ENCODE measurements at places on chromosomes 7 and 10.
A peak's percentile ranks its signal among the peaks of the same experiment; 100 is the strongest.

- DNase-seq, result no peak
Observed at GRCh38 chr10:33087152-33087551, 129.1 kb upstream of the ITGB1 start.

DNA sequence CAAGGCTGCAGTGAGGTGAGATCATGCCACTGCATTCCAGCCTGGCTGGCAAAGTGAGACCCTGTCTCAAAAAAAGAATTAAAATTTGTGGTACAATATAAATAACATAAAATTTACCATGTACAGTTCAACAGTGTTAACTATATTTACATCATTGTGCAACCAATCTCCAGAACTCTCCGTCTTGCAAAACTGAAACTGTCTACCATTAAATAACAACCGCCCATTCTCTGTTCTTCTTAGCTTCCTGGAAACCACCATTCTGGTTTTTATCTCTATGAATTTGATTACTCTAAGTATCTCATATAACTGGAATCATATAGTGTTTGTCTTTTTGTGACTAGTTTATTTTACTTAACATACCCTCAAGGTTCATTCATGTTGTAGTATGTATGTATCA lies 167.6 kb downstream of the AUTS2 start:
- no peak for DNase-seq

DNA sequence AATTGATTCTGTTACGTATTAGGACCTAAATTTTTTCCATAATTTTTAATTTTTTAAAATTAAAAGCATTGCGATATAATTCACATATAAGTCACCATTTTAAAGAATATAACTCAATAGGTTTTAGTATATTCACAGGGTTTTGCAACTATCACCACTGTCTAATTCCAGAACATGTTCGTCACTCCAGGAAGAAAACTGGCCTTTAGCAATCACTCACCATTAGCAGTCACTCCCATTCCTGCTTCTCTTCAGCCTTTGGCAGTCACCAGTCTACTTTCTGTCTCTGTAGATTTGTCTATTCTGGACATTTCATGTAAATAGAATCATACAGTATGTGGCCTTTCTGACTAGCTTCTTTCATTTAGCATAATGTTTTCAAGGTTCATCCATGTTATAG lies 176.5 kb downstream of the EXOC4 start:
- no peak for DNase-seq

GRCh38 chr7:29381206-29382094 lies 182.2 kb upstream of the PRR15 start:
- no peak for DNase-seq

- DNase-seq, result no peak
Observed at GRCh38 chr7:31683445-31684225, 3.4 kb upstream of the PPP1R17 start.

DNA sequence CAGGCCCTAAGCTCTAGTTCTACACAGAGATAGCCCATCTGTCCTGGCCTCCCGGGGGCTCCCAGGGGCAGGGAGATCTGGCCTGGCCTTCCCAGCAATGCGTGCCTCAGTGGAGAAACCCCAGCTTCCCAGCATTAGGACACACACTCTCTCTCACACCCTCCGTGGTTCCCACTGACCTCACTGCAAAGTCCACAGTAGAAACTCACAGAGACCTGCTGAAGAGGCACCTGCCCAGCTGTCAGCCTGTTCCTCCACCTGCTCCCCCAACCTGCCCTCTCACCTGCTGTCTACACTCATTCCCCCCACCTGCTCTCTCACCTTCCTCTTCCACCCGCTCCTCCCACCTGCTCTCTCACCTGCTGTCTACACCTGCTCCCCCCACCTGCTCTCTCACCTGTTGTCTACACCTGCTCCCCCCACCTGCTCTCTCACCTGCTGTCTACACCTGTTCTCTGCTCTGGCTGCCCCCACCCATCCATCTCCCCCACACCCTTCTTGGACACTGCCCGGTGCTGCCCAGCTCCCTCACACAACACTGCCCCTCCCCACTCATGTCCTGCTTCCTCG lies 21.1 kb upstream of the PFKP start:
- DNase-seq, result no peak

DNA sequence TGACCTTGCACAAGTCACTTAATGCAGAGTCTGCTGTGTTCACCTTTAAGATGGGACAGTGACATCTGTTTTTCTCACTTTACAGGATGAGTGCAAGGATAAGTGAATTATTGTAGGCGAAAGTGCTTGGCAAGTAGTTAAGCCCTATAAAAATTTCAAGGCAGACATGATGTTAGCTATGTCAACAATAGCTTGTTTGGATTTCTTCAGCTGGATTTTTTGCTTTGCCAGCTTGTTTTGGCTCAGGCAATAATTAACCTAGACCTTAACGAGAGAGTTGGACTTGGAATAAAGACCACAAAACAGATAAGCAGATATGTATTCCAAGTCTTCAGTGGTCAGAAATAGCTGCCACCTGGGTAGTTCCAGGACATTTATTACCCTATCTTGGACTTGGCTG lies 255.2 kb downstream of the ARL4A start:
- DNase-seq, result no peak

- DNase-seq, result no peak
Observed at GRCh38 chr10:78215645-78216044, 182.0 kb downstream of the RPS24 start.

DNA sequence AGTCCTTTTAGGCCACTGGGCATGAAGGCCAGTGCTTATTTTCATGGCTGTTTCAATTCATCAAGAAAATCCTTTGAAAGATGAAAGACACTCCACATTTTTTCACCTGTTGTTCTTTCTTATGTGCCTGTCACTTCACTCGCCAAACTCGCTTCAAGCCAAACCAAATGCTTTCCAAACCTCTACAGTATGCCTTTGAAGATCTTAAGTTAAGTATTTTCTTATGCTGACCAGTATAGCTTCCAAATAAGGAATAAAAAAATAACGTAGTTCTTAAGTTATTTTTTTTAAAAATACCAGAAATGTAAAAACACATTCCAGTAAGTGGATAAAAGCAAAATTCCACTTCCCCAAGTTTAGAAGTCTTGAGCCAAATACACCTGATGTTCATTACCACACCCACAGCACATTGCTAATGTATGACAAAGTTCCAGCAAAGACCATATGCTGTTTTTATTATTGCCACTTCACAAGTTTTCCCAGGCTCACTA lies 186.1 kb downstream of the MTERF1 start:
- no peak for DNase-seq

GRCh38 chr7:98459529-98459928 lies 58.6 kb upstream of the BAIAP2L1 start:
- DNase-seq, result no peak

GRCh38 chr7:26705567-26705966 lies 158.8 kb downstream of the SKAP2 start:
- no peak for DNase-seq

DNA sequence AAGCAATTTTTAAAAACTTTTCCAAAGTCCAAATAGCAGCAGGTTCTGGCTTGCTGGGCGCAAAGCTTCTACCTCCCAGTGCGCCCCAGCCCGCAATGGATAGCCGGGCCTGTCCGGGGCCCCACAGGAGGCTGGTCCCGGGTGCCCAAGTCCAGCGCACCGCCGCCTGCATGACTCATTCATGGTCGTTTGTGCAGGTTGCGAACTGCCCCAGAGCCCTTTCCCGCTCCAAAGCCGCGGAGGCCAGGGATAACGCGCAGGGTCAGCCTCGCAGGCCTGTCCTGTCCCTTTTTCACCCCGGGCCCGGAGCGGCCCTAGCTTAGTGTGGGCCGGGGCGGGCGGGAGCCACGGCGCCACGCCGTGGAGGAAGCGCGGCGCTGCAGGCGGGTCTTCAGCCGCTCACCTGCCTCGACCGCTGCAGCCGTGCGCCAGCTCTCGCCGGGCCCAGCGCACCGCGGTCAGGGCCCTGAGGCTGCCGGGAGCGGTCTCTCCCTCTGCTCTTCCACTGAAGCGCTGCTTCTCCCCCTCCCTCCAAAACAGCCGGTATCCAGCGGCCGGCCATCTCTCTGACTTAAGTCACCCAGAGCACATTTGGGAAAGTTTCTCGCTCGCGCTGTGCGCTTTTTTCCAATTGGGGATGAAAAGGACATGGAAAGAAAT lies 1.7 kb upstream of the EGR2 start:
- DNase-seq, result peak; percentile 88

- no peak for DNase-seq
Observed at GRCh38 chr10:53209944-53210611, 437.5 kb upstream of the MBL2 start.

- no peak for DNase-seq
Observed at GRCh38 chr7:85686401-85687181, 499.7 kb upstream of the SEMA3D start.

- DNase-seq, result no peak
Observed at GRCh38 chr7:8386926-8387550, 46.4 kb upstream of the NXPH1 start.

DNA sequence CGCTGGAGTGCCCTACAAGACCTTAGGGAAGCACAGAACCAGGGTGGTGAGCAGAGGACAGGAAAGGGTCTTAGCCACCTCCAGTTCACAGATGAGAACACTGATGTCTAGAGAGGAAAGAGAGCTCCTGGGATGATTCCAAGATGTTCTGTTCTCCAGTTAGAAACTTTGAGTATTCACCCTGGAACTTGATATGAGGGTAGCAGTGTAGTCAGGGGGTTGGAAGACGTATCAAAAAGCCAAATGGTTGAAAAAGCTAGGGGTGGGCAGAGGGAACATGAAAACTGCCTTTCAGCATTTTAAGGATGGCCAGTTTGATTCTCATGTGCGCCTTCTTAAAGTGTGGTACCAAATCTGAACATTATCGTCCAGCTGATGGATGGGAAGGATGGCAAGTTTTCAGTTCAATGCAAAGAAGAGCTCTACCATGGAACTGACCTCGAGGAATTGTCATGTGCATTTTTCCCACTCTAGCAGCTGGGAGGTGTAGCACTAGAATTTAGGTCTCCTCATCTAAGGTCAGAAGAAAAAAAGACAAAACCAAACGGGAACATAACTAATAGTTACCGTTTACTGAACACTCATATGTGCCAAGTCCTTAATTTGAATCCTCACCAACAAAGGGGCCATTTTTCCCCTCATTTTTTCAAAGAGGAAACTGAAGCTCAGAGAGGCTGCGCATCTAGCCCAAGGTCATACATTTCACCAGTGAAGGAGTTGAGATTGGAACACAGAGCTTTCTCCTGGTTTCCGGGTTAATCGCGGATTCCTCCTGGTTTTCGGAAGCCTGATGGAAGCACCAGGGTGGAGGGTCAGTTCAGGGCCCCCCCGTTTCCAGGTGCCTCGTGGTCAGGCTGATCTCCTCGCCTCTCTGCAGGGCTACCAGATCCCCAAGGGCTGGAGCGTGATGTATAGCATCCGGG lies 6.0 kb upstream of the CYP26A1 start:
- no peak for DNase-seq

- DNase-seq, result peak; percentile 80
Observed at GRCh38 chr10:131901181-131901829, 497 bp downstream of the PPP2R2D start.

DNA sequence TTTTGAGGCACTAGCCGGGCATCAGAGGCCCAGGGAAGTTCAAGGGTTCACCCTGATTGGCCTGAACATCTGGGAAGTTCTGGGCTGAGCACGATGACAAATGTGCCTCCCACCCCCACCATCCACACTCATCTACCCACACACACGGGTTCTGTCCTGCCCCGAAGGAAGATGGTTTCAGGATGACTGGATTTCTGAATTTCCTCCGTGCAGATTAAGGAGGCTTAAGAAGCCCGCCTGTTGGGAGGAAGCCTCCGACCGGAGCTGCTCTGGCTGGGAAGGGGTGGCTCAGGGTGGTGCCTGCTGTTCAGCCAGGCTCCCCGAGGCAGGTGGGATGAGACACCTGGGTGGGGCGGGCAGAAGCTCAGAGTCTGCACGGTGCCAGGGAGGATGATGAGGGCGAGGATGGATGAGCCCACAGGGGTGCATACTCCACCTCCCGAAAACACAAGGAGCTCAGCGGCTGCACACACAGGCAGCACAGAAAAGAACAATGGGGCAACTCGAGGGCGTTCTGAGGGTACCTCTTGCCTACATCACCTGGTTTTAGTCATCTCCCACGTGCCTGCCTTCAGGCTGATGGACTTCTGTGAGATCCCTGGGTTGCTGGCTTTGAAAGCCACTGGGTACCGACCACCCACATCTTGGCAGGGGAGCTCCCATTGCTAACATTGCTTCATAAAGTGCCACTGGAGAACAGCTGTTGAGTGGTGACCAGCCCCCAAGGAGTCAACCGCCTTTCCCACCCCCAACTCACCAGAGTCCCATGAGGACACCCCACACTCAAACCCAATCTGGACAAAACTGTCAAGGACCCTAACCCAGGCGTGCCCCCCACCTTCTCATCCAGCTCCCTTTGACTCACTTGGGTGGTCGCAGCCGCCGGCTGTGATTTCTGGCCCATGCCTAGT lies 41.2 kb downstream of the CALML3 start:
- peak; percentile 32 for DNase-seq

DNA sequence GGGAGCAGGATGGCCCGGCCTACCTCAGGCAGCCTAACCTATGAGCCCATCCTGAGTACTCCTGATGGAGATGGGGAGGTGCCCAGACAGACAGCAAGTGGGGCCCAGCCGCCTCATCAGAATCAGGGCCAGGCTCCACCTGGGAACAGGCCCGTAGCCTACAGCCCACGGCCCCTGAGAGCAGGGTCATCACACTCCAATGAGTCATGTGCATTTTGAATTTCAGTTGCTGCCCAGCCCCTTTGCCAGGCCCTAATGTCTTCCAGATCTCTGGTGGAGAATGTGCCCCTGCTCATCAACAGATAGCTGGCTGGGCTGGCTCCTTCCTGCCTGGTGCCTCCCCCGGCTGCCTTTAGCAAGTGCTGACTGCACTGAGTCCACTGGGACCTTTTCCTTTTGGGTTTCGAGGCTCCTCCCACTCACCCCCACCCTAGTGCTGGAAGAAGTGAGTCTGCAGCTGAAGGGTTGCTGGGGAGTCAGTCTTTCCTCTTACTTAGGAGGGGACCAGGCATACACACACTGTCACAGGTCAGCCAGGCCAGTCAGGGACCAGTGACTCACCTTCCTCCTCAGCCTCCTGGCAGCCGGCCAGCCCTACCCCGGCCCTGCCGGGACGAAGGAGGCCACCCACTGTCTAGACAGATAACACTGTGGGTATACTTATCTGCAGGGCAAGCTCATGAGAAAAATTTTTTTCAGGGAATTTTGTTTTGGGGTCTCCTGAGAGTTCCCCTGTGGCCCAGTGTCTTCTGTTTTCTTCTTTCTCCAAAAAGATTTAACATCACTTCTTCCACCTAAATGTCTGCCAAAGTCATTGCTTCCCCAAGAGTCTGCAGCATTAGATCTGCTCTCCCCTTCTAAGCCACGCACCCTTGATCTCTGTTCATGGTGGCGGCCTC lies 9.1 kb upstream of the ASIC3 start:
- DNase-seq, result peak; percentile 71
